ENCODE measurements at places on chromosomes 13 and 19. TPM values are rescaled to one million over a fixed set of nuclear protein-coding genes. Genes with fewer than 3 reads are reported as not detected.

DIAPH3 gene
- total RNA-seq = not detected

CCNE1 gene
- total RNA-seq = 5.5 TPM

- no peak overlapping the region for H3K27ac ChIP-seq
- DNase-seq = no peak
- no peak overlapping the region for H3K4me3 ChIP-seq
- H3K4me1 ChIP-seq = no peaks in the 10 kb centered on the region
Measured at GRCh38 chr13:103130681-103131210, 64.5 kb upstream of the SLC10A2 start.

GRCh38 chr13:110648848-110649421, 33.6 kb downstream of the NAXD start:
- H3K4me1 ChIP-seq = no peaks in the 10 kb centered on the region
- DNase-seq = no peak
- H3K36me3 ChIP-seq = no peaks in the 10 kb centered on the region
- no peaks in the 10 kb centered on the region for H3K27me3 ChIP-seq
- no peak overlapping the region for H3K27ac ChIP-seq

- no peaks in the 10 kb centered on the region for H3K36me3 ChIP-seq
- no peaks in the 10 kb centered on the region for H3K27me3 ChIP-seq
- DNase-seq = no peak
- no peak overlapping the region for H3K4me3 ChIP-seq
Measured at GRCh38 chr19:56678205-56678604, 6.6 kb upstream of the ZNF835 start.

GRCh38 chr13:110726726-110727125, 13.2 kb downstream of the ING1 start:
- H3K36me3 ChIP-seq = no peaks in the 10 kb centered on the region
- no peaks in the 10 kb centered on the region for H3K4me1 ChIP-seq
- no peak overlapping the region for H3K27ac ChIP-seq
- H3K27me3 ChIP-seq = no peaks in the 10 kb centered on the region
- DNase-seq = no peak

DNA sequence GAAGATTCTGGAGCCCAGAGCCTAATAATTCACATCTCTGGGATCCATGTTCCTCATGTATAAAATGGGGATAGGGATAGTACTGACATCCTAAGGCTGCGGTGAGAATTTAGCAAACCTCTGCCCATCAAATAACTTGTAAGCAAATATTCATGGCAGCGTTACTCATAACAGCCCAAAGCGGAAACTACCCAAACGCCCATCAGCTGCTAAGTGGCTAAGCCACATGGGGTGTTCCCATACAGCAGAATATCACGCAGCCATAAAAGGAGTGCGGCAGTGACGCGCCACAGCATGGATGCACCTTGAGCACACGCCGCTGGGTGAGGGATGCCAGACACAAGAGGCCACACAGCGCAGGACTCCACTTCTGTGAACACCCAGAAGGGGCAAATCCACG, 19.7 kb downstream of the VRK3 start:
- no peaks in the 10 kb centered on the region for H3K36me3 ChIP-seq
- no peak for DNase-seq
- H3K27me3 ChIP-seq = no peaks in the 10 kb centered on the region
- H3K4me1 ChIP-seq = peaks cover 12% of the 10 kb centered on the region
- H3K27ac ChIP-seq = no peak overlapping the region

All from uterus (tissue), 4 donors.